GM12891 (cell line): ENCODE measurements at places on chromosomes 1 and 21.

DNA sequence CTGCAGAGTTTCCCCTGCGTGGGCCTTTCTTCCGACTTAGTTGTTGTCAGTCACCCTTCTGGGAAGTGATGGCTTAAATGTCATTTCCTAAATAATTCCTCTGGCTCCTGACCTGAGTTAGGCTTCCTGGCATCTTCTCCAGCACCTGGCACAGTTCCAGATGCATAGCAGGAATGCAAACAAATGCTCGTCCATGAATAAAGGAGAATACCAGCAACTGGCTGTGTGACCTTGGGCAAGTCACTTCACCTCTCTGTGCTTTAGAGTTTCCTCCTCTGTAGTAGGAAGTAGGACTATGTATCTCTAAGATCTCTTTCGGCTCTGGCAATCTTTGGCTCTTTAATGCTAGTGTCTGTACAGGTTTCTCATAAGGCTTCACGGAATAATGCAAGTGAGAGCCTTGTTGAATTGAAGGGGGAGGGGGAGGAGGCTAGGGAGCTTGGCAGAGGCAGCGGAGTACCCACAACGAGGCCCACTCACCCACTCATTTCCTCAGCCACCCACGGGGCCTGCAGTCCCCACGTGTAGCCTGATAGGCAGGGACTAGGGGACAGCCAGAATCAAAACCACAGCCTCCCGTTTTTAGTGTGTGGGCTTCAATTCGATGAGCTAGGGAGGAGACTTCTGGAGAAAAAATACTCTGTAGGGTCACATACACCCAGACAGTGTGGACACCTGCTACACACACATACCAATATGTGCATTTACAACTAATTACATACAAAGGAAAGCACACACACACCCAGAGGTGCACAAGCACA is 48.1 kb downstream of the TENT5C start:
- no peak for DNase-seq

DNA sequence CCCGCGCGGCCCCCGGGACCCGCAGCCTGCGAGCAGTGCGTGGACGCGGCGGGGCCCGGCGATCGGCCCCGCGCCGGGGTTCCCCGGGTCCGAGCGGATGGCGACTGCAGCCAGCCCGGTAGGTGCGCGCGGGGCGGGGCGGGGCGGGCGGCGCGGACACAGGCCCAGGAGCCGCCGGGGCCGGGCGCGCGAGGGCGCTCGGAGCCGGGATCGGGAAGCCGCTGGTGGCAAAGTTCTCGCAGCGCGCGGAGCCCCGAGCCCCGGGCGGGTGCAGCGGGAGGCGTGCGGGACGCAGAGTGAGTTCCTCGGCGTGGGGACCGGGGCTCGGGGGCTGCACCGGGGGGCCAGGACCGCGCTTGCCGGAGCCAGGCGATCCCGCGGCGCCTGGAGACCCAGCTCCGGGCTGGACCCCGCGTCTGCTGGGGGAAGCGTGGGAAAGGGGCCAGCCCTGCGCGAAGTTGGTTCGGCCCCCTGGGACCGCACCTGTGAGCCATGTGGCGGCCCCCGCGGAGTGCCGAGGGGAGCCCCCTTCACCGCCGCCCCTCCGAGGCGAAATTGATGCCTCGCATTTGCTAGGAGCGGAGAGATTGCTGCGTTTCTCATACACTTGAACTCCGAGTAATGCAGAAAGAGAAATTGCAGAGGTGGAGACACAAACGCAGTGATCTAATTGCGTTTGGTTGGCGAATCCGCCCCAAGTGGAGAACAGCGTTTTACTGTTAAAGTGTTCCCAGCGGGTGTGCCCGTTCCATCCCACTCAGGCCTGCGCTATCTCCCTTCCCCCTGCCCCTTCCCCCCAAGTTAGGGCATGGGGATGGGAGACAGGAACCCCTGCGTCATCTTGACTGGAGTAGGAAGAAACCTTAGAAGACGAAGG is 228.9 kb upstream of the TMEM51 start:
- peak; percentile 25 for DNase-seq

GRCh38 chr21:20151741-20152140 is 846.5 kb upstream of the NCAM2 start:
- no peak for DNase-seq

DNA sequence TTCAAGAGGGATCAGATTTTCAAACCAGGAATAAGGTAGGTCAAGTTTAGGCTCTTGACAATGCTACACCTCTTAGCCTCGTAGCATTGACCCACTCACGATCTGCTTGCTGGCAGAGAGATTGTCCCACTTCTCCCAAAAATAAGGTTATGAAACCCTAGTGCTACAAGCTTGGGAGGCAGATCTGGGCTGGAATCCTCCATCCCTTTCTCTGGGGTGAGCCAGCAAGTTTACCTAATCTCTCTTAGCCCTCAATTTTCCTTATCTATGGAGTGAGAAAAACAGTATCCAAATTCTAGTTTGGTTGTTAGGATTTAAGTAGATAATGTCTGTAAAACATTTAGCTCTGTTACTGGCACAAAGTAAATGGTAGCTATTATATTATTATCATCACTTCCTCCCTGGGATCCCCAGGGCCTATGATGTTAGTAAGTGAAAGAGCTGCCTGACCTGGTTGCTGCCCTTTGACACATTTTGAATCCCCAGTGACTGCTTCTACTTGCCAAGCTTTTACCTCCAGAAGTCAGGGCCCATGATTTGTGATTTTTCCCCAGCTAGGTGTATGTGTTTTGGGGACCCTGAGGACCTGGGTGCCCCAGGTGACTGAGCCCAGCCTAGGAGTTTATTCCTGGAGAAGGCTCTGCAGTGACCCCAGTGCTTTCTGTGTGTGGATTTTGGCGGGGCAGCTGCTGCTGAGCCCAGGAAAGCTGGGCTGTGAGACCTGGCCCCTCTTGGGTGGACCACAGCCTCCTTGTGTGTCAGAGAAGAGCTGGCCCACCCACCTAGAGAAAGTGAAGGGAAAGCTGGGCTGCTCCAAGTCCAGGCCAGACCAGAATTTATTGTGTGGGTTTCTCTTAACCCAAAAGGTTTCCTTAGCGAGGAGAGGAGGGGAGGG is 48.2 kb upstream of the VANGL1 start:
- DNase-seq: no peak

GRCh38 chr1:79380078-79380477 is 373.5 kb upstream of the ADGRL4 start:
- DNase-seq: no peak

GRCh38 chr21:41954654-41955499 is 1.1 kb upstream of the C2CD2 start:
- no peak for DNase-seq

- DNase-seq: no peak
Observed at GRCh38 chr1:53139951-53140361, 2.5 kb downstream of the SLC1A7 start.

DNA sequence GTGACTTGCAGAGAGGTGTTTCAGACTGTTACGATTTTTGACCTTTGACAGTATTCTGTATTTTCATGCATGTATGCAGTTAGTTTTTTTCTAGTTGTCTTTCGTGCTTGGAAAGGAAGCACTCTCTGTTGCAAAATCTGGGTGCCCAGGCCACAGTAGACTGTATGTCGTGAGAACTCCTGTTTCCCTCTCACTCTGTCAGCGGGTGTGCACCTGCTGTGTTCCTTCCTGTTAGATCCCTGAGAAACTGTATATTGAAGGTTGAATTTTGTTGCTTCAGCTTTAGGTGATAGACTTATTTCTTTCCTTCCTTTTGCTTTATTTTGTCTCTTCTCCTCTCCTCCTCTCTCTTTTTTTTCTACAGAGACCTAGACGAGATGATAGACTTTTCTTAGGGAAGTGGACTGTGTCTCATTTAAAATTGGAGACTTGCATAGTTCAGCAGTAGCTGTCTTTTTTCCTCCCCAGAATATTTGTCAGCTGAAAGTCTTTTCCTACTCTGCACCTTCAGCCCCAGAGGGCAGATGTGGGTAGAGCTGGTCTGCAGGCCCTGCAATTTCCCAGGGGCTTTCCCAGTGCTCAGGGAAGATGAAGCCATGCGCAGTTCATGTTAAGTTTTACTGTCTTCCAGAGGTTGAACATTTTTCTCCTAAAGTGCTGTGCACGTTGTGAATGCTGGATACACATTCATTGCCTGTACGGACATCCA is 1.4 kb downstream of the TRAPPC10 start:
- DNase-seq: no peak

GRCh38 chr21:42114646-42115045 is 43.5 kb downstream of the UMODL1 start:
- DNase-seq: no peak

DNA sequence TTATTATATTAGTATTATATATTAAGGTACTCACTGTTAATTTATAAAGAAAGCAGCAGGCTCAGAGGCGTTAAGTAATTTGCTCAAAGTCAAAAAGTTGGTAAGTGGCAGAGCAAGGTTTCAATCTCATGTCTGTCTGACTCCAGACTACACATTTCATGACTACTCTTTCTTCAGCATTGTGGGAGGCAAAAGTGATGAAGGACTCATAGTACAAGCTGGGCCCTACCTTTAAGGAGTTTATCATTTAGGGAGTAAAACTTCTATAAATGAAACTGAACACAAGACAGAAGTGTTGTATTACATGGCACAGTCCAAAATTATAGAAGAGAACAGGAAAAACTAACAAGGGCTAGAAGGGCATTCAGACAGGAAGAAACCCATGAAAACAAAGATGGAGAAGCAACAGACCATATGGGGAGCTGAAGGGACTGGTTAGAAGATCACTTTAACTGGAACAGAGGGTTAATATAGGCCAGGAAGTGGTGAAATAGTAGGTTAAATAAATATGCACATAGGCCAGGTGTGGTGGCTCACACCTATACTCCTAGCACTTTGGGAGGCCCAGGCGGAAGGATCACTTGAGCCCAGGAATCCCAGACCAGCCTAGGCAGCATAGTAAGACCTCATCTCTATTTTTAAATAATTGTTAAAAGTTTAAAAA is 11.5 kb downstream of the SORT1 start:
- no peak for DNase-seq

GRCh38 chr1:174800216-174800851 is 199.4 kb upstream of the CACYBP start:
- DNase-seq: no peak

DNA sequence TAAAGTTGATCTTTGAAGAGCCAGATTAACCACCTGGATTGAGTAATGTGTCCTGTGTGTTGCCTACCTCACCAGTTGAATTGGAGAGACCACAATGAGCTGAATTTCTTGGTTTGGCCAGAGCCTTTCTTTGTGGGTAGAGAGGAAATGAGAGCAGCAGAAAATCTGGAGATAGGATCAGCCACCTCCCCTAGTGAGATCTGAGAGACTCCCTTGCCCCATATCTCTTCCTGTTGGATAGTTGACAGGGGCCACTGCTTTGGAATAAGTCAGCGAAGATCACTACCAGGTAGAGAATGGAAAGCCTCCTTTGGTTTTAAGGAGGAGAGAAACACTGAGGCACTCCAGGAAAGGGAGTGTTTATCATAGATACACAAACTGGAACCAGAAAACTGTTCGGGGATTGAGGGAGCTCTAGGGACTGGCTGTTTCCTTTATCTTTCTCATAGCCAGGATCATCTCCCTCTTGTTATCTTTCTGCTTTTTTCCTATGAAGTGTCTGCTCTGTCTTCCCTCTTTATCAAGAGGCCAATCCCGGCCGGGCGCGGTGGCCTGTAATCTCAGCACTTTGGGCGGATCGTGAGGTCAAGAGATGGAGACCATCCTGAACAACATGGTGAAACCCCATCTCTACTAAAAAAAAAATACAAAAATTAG is 21.3 kb upstream of the ZNF326 start:
- DNase-seq: no peak

GRCh38 chr1:241485145-241485544 is 34.4 kb downstream of the FH start:
- no peak for DNase-seq

DNA sequence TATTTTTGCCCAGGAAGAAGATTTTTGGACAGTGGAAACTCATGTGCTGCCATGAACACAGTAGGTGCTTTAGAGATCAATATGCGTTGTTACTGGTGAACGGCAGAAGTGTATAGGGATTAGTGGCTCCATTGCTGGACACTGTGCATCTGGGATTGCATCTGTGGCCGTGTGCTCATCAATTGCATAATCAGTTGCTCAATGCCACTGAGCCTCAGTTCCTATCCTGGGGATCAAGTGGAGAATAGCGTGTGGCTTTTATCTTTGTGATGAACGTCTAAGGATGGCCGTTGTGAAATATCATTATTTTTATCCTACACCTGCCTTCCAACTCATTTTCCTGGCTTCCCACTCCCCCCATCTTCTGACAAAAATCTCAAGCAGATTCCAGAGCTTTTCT is 5.4 kb downstream of the TNN start:
- no peak for DNase-seq

- DNase-seq: no peak
Observed at GRCh38 chr1:56191369-56191768, 388.0 kb downstream of the PLPP3 start.

- DNase-seq: no peak
Observed at GRCh38 chr1:58162952-58163550, 383.5 kb downstream of the OMA1 start.

DNA sequence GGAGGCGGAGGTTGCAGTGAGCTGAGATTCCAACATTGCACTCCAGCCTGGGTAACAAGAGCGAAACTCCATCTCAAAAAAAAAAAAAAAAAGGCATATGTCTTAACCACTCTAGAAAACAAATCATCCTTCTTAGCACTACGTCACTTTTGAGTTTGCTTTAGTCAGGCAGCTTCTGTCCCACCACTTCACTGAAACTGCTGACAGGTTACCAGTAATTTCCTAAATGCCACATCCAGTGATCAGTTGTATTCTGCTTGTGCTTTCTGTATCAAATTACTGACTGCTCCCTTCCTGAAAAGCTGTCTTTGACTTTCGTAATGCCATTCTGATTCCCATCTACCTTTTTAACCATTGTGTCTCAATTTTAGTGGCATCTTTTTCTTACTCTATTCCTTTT is 21.7 kb downstream of the RCOR3 start:
- no peak for DNase-seq

- DNase-seq: no peak
Observed at GRCh38 chr1:96643519-96643918, 78.1 kb upstream of the PTBP2 start.

DNA sequence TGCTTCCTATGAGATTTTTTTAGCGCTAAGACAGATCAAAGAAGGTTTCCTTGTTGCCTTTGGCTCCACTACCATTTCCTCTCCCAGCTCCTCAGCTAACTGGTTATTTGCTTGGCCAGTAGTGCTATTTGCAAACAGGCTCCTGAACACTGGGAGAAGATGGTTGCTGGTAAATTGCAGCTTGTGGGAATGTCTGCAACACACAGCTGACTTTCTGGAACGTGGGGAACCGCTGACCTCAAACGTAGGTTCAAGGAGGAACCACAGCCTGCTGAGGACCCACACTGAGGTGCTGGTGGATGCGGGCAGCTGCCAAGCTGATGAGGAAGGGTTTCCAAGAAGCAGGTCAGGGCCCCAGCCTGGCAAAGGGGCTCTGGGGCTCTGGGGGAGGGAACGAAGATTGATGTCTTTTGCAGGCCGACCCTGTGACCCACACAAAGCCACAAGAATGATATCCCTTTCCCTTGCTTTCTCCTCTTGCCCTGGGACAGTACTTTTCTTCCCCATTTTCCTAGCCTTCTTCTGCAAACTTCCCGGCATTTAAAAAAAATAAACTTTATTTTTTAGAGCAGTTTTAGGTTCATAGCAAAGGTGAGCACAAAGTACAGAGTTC is 24.8 kb downstream of the GNG4 start:
- DNase-seq: no peak
